HepG2 (cell line): ENCODE measurements at places on chromosomes 1 and 21. TPM values are rescaled to one million over a fixed set of nuclear protein-coding genes. Genes with fewer than 3 reads are reported as not detected.

Gene CADM3
- not detected in 2 replicates for total RNA-seq

DNA sequence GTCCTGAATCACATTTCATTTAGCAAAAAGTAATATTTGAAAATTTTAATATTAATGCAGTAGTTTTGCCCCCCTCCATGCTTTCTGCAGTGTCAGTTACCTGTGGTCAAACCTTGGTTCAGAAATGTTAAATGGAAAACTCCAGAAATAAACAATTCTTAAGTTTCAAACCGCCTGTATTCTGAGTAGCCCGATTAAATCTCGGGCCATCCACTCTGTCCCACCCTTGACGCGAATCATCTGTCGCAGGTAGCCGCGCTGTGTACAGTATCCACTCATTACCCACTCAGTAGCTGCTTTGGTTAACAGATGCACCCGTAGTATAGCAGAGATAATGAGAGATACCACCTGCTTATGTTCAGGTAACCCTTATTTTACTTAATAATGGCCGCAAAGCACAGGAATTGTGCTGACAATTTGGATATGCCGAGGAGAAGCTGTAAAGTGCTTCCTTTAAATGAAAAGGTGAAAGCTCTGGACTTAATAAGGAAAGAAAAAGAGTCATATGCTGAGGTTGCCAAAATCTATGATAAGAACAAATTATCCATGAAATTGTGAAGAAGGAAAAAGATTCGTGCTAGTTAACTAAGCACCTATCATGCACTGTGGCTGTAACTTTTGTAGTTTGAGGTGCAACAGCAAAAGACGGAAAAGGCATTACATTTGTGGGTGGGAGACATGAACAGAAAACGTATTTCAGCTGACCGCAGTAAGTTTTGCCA lies 889 bp upstream of the SCYL3 start:
- H3K27me3 ChIP-seq = peaks cover 4% of the 10 kb centered on the region; the same call in 1 of the 3 replicates
- H3K27ac ChIP-seq = peak overlapping the region; percentile 99
- H3K4me3 ChIP-seq = peak overlapping the region; percentile 87
- no peak for DNase-seq

GRCh38 chr1:92441697-92442342 lies 44.9 kb downstream of the GFI1 start:
- H3K27ac ChIP-seq = peak overlapping the region; percentile 82
- DNase-seq = peak; percentile 96
- H3K27me3 ChIP-seq = peaks cover 4% of the 10 kb centered on the region; the same call in 1 of the 3 replicates
- no peaks in the 10 kb centered on the region for H3K36me3 ChIP-seq
- H3K4me1 ChIP-seq = peaks cover 23% of the 10 kb centered on the region

Gene SLC5A3
- 10.1 and 11.2 TPM in 2 replicates for total RNA-seq

DNA sequence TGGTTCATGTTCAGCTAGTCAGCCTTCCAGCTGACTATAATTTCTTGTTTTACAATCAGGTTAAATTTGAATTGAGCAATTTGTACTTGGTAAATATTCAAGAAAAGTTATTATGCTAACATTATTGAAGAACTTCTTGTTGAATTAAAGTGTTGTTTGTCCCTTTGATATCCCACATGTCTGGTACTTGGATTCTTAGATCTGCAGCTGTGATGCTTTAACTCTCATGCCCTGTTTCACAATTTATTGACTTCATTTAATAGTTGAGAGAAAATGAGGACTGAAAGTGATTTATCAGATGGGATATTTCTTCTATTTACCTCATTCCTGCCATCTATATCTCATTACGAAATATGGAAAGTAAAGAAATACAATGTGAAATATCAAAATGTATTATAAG lies 92.8 kb downstream of the FASLG start:
- H3K27ac ChIP-seq = no peak overlapping the region
- no peaks in the 10 kb centered on the region; the same call in 1 of the 2 replicates for H3K27me3 ChIP-seq
- H3K4me1 ChIP-seq = peaks cover 1% of the 10 kb centered on the region; the same call in 1 of the 2 replicates
- H3K36me3 ChIP-seq = no peaks in the 10 kb centered on the region
- H3K4me3 ChIP-seq = no peak overlapping the region
- DNase-seq = no peak

- no peak overlapping the region for H3K4me3 ChIP-seq
- no peaks in the 10 kb centered on the region for H3K36me3 ChIP-seq
- DNase-seq = no peak
- H3K27me3 ChIP-seq = peaks cover 43% of the 10 kb centered on the region
Observed at GRCh38 chr1:167460836-167461235, 57.5 kb downstream of the CD247 start.

DNA sequence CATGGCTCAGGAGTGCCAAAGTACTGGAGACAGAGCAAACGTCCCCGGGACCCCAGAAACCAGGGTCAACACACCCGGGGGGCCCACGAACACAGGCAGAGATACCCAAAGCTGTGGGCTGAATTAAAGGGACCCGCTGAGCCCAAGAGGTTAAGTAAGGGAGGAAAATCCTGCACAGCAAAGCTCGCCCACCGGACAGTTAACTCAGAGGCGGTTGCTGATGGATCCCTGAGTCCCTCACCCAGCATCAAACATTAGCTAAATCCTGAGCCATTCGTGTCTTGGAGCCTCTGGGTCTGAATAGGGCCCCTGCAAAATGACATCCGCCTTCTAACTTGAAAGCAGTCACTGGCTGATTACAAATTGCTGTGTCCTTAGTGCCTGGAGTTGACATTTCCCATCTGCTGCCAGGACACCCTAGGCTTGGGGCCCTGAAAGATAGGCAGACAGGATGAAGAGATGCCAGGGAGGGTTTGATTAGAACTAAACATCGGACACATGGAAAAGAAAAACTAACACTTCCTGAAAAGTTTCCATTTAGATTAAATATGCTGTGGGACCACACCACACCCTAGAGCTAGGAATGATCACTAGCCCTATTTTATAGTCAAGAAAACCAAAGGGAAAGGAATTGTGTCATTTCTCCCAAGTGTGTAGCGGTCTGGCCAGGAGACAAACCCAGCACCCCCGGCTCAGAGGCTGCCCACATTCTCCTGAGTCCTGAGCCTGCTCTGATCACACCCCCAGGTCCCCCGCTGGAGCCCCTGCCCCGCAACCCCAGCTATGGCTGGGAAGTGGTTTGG lies 239.3 kb downstream of the NPHP4 start:
- peaks cover 7% of the 10 kb centered on the region for H3K27me3 ChIP-seq
- no peaks in the 10 kb centered on the region for H3K4me1 ChIP-seq
- H3K36me3 ChIP-seq = no peaks in the 10 kb centered on the region
- H3K4me3 ChIP-seq = no peak overlapping the region
- DNase-seq = no peak
- no peak overlapping the region for H3K27ac ChIP-seq

Gene AADACL3
- total RNA-seq = not detected in 2 replicates

DNA sequence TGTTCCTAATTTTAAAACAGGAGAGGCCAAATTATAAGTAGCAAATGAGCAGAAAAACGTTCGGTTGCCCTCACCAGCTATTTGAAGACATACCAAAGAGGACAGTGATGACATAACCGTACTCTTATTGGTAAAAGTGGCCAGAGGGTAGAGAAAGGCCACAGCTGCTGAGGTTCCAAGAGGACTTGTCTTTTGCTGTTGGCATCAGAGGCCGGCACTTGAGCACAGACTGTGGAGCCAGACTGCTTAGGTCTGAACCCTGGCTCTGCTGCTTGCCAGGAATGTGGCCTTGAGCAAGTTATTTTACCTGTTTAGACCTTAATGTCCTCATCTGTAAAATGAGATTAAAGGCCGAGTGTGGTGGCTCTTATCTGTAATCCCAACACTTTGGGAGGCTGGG lies 14.9 kb downstream of the ETV3L start:
- no peak for DNase-seq
- H3K4me3 ChIP-seq = no peak overlapping the region
- H3K27ac ChIP-seq = no peak overlapping the region
- H3K27me3 ChIP-seq = no peaks in the 10 kb centered on the region
- no peaks in the 10 kb centered on the region for H3K36me3 ChIP-seq
- peaks cover 17% of the 10 kb centered on the region for H3K4me1 ChIP-seq

- no peak for DNase-seq
- H3K27ac ChIP-seq = no peak overlapping the region
- H3K4me3 ChIP-seq = no peak overlapping the region
- H3K27me3 ChIP-seq = no peaks in the 10 kb centered on the region
Observed at GRCh38 chr1:70084314-70084915, 121.0 kb downstream of the LRRC40 start.

DNA sequence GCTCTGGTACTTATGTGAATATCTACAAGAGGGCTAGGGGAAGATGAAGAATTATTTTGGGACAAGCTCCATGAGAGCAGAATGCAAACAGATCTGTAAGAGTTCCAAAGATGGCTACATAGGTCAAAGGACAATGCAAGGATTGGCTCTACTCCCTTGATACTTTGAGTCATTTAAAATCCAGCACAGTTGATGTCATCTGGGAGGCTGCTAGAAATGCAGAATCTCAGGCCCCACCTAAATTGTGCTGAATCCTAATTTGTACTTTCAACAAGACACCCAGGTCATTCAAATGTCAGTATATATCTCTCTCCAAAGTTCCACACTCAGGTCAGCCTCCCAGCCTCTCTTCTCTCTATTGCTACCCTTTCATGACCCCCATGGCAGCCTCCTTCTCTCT lies 23.7 kb upstream of the TADA1 start:
- no peaks in the 10 kb centered on the region for H3K4me1 ChIP-seq
- no peak overlapping the region for H3K4me3 ChIP-seq
- H3K27ac ChIP-seq = no peak overlapping the region
- no peaks in the 10 kb centered on the region for H3K36me3 ChIP-seq

- H3K27me3 ChIP-seq = no peaks in the 10 kb centered on the region
- H3K36me3 ChIP-seq = no peaks in the 10 kb centered on the region
- no peak for DNase-seq
- no peak overlapping the region for H3K4me3 ChIP-seq
- no peaks in the 10 kb centered on the region for H3K4me1 ChIP-seq
- no peak overlapping the region for H3K27ac ChIP-seq
Observed at GRCh38 chr1:50047916-50048694, 24.4 kb upstream of the AGBL4 start.
